ENCODE measurements at places on chromosomes 6 and 20.

DNA sequence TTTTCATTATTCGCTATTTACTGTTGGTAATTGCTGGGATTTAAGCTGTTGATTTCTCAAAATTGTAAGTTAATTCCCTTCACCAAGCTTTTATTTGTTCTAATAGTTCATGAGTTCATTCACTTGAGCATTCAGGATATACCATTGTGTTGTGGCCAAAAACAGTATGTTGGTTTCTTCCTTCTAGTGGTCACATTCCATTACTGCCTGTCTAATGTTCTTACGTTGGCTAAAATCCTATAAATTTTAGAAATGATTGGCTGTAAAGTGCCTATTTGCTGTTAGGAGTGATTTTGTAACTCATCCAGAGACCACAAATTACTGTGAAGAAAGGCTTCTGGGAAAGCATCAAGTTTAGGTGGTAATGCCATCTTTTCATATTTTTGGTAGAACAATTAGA, 76.3 kb downstream of the FARS2 start:
- DNase-seq = no peak

- no peak for DNase-seq
Measured at GRCh38 chr20:32607324-32607723, 22.2 kb upstream of the NOL4L start.

DNA sequence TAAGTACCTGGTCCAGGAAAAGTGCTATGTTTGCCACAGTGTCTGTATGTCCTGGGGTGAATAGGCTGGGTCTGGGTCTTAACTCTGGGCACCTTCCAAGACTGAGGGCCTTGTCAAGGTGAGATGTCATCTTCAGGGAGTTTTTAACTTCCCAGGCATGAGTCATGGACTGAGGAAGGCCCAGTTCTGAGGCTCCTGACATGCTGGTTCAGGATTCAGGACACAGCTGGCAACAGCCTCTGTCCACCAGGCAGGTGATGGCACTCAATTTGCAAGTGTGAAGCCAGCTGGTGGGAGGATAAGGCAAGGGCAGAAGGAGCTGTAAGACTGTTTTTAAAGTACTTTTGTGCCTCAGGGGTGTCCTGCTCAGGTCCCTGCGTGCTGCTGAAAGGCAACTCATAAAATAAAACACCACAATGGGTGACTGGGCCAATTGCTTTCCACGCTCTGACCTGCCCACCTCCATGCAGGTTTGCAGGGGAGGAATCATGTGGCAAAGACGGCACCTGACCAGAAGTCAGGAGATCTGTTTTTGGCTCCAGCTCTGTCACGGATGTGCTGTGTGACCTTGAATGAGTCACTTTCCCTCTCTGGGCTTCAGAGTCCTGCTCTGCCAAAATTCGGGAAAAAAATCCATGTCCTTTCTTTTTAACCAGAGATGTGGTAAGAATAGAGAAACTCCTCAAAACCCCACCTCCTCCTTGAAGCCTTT, 4.9 kb upstream of the PACSIN1 start:
- DNase-seq = no peak

GRCh38 chr6:31851485-31851832, 11.2 kb downstream of the NEU1 start:
- no peak for DNase-seq

GRCh38 chr6:133623621-133624020, 265.3 kb upstream of the TCF21 start:
- DNase-seq = no peak

GRCh38 chr6:36244641-36245280, 25.1 kb upstream of the PNPLA1 start:
- no peak for DNase-seq

DNA sequence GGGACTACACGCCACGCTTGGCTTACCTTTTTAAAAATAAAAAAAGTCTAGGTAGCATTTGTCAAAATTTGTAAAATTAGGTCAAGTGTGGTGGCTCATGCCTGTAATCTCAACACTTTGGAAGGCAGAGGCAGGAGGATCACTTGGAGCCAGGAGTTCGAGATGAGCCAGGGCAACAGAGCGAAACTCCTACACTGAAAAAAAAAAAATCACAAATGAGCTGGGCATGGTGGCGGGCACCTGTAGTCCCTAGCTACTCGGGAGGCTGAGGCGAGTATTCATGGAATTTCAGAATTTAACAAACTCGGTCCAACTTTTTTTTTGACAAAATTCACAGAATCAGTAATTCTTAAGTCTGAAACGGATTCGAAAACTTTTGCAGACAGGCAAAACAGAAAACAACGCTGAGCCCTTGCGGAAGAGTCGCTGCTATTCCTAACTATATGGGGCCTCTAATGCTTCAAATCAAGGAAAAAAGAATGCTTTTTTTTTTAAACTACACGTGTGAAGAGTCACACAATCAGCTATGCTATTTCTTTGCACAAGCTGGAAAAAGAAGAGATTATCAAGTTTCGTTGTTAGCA, 62.9 kb downstream of the GTF2H5 start:
- no peak for DNase-seq

DNA sequence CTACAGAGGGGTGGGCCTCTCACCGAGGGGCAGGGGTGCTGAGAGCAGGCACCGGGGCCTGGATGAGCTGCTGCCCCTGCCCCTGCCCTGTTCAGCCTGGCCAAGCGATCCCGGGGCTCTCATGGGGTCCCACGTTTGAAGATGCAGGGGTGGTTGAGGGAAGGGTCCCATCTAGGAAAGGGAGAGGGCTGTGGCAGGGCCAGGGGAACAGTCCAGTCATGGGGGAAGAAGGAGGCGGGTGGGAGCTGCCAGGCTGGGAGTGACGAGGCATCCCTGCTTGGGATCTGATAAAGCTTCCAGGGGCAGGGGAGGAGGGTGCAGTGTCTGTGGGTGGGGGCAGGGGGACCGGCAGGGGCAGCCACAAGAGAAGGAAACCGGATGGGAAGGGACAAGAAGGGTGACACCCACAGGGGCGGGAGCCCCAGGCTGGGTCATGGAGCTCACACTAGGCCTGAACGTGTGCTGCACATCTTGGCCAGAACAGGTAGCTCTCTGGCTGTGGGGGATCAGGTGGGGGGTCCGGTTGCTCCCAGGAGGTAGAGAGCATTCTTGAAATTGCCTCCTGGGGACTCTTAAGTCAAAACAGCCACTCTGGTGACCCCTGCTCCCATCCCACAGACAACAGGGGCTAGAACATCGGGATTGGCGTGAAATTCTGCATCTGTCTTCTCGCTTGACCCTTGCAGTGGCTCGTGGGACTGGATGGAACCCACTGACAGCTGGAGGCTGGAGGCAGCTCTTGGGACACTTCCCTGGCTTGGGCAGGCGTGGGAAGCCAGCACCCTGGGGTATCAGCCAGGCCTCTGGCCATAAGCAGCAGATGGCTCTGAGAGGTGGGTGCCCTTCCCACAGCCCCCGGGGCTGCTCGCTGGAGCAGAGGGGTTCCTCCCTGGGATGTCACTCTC, 58.0 kb upstream of the GATA5 start:
- no peak for DNase-seq

DNA sequence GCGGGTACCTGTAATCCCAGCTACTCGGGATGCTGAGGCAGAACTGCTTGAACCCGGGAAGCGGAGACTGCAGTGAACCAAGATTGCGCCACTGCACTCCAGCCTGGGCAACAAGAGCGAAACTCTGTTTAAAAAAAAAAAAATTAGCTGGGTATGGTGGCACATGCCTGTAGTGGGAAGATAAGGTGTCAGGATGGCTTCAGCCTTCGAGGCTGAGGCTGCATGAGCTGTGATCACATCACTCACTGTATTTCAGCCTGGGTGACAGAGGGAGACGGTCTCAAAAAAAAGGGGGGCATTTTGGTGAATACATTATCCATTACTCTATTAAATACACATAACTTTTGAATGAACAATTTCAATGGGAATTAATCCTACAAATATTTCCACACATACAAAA, 32.4 kb downstream of the SNX3 start:
- DNase-seq = no peak

- no peak for DNase-seq
Measured at GRCh38 chr6:107565165-107565723, 75.3 kb downstream of the SOBP start.

- no peak for DNase-seq
Measured at GRCh38 chr6:148329596-148330381, 12.8 kb upstream of the SASH1 start.

DNA sequence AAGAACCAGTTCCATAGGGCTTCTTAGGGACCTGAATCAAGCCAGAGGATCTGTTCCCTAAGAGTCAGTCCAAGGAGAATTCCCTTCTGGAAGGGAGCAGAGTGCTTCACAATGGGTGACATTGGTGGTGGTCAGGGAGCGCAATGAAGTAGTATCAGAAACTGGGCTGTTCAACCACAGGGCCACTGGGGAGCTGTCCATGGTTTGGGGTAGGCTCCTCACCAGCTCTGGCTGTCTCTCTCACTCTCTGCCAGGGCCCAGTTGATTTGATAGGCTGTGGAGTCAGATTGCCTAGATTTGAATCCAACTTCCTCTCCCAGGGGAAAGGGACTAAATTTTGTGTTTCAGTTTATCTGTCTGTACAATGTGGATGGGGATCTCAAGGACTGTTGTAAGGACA, 36.7 kb upstream of the CHD6 start:
- DNase-seq = no peak
